ENCODE measurements at places on chromosomes 5 and 9.

GRCh38 chr5:43304525-43304924 lies 8.7 kb downstream of the HMGCS1 start:
- DNase-seq = no peak

DNA sequence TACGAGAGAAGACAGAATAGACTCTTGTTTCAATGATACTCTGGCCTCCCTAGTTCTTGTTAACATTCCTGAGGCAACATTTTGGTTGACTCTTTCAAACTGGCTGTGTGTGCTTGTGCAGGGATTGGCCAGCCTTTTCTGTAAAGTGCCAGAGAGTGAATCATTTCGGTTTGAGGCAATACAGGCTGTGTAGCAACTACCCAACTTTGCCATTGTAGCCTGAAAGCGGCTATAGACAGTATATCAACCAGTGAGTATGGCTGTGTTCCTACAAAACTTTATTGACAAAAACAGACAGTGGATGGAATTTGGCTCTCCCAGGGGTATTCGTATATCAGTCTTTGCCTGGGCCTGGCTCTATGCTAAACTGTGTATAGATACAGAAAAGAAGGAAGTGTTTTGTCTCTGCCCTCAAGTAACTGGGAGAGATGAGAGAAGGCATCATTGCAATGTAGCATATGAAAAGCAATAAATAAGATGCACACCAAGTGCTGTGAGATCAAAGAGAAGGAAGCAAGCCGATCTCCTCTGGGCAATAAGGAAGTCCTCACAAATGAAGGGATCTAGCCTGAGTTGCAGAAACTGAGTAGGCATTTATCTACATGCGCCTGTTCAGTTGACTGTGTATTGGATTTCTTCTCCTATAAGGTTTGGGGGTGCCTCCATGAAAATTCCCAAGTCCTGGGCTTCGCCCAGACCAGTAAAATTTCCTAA lies 568.0 kb upstream of the KLF4 start:
- peak; percentile 25 for DNase-seq

- no peak for DNase-seq
Measured at GRCh38 chr9:118558026-118558425, 811.2 kb downstream of the BRINP1 start.

GRCh38 chr5:6041977-6042550 lies 336.3 kb downstream of the MED10 start:
- DNase-seq = no peak

GRCh38 chr5:83711982-83712601 lies 8.6 kb downstream of the HAPLN1 start:
- no peak for DNase-seq

- DNase-seq = no peak
Measured at GRCh38 chr9:75464726-75465125, 376.4 kb downstream of the OSTF1 start.

DNA sequence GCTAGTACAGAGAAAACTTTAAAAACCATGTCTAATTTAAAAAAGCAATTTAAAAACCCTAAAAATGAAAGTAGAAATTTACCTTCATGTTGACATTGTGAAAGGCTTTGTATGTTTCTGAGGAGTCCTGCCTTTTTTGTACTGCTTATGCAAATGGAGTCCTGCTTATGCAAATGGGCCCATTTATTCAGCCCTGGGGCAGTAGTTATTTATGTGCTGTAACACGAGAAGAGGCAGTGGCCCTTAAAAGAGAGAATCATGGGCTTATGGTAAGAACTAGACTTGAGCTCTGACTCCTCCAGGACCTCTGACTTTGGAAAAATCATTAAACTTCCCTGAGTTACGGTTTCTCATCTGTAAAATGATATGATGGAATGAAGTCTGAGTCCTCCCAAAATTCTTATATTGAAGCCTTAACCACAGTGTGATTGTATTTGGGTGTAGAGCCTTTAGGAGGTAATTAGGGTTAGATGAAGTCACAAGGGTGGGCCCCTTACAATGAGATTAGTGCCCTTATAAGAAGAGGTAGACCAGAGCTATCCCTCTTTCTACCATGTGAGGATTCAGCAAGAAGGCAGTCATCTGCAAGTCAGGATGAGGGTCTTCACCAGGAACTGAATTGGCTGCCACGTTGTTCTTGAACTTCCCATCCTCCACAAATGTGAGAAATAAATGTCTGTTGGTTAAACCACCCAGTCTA lies 447.8 kb upstream of the CD180 start:
- no peak for DNase-seq

- DNase-seq = peak; percentile 44
Measured at GRCh38 chr9:131622523-131622922, 77.2 kb downstream of the PRRT1B start.

GRCh38 chr5:162816816-162817215 lies 620.6 kb upstream of the CCNG1 start:
- DNase-seq = no peak

DNA sequence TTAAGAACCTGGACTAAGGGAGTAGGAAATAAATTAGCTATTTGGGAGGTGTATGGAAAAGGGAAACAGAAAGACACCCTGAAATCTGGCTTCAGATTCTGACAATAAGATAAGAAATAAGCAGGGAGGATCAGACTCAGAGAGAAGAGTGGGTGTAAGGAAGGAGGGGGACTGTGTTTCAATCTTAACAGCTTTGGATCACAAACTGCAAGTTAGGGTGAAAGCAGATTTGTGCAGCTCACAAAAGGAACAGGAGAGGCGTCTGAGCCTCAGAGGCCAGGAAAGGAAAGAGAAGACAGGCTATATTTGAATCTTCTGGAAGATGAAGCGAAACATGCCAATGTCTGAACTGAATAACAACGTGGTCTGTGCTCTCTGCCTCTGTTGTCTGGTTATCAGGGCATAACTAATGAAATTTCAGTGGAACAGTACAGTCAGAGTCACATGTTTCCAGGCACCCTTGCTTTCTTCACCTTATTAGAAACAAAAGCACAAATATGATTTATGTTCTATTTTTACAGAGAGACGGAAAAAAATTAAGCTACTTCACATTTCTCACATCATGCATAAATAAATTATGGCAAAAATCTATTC lies 26.6 kb downstream of the SGTB start:
- DNase-seq = no peak

GRCh38 chr5:33800241-33800950 lies 91.4 kb downstream of the ADAMTS12 start:
- no peak for DNase-seq

DNA sequence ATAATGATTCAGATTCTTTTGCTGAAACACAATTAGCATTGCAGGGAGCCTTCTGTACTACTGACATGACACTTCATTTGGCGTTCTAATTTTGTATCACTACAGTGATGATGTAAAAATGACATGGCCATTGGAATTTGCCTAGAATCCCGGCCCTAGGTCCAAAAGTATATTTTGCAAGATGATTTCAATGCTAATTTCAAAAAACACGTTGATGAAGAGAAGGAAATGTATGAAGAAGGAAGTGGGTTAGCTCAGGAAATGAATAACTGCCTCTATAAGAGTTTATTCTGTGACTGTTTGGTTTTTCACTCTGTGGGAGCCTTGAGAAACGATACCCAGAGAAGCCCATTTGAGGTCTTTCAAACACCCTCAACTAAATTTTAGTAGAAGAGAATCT lies 59.3 kb downstream of the OSTF1 start:
- DNase-seq = no peak

GRCh38 chr5:160312960-160313727 lies 780 bp upstream of the CCNJL start:
- DNase-seq = no peak

- no peak for DNase-seq
Measured at GRCh38 chr5:141878186-141878710, at the start of gene PCDH1. Gene PCDH1 (minus strand): TSS chr5:141878410. CDS start chr5:141878262, 148 bp downstream.

DNA sequence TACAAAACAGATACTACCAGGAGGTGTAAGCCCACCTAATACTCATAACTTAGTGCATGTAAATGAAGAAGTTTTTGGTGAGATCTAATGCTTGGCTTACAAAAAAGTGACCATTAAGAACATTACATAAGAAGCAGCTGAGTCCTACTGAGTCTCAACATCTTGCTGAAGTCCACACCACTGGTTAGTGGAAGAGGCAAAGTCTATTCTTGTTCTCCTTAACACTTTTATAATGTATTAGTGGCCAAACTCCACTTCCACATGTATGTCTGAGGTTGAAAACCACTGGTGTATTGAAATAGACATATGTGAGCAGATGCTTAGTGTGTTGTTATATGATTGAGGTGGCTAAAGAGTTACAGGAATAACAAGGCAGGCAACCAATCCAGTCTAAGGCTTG lies 18.9 kb upstream of the GDA start:
- no peak for DNase-seq

GRCh38 chr5:128015978-128016377 lies 67.6 kb upstream of the SLC12A2 start:
- no peak for DNase-seq

DNA sequence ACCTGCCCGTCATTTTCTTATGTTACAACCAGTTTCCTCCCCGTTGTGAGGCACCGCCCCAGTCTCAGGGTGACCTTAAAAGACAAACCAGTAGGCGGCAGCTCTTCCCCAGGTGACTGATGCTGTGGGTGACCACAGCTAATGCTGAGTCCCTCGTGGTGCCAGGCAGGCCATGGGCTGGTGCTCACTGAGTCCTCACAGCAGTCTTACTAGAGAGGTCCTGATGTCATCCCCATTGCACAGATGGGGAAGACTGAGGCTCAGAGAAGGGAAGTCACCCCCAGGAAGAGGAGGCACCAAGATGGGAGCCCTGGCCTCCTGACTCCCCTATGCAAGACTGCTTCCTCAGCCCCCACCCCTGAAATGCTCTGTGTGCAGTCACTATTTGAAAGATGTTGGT lies 978 bp downstream of the CFAP157 start:
- peak; percentile 57 for DNase-seq

GRCh38 chr5:173187054-173187743 lies 42.9 kb downstream of the BNIP1 start:
- no peak for DNase-seq

GRCh38 chr9:106753155-106753671 lies 109.8 kb upstream of the ZNF462 start:
- peak; percentile 19 for DNase-seq

DNA sequence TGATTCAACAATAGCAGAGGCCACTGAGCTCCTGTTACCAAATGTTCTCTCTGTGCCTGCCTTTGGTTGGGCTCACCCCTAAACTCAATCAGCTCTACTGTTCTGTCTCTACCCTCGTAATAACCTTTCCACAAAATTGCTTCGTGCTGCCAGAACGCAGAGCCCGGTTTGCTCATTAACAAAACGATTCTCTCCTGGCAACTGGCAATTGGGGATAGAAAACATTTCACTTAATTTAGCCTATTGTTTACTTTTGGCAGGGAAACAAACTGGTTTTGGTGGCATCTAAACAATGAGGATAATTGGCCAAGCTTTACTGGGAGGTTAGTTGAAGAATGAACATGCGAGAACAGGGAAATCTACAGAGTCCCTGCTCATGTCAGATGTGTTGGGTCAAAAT lies 56.6 kb downstream of the SLC28A3 start:
- DNase-seq = no peak

DNA sequence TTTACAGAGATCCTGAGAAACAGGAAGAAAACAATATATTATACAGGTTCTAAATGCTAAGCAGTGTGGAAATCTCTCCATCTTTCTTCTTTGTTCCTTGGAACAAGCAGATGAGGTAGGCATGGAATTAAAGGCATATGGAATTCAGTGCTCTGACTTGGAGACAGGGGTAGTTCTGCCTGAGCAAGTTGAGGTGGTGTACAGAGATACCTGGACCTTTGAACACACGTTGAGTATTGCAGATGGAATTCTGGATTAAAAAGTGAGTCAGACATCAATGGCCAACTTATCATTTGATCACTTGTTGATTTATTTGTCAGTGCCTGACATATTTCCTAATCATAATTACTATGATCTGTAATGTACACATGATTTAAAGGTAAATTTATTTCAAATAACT lies 293.9 kb upstream of the IRX4 start:
- no peak for DNase-seq

DNA sequence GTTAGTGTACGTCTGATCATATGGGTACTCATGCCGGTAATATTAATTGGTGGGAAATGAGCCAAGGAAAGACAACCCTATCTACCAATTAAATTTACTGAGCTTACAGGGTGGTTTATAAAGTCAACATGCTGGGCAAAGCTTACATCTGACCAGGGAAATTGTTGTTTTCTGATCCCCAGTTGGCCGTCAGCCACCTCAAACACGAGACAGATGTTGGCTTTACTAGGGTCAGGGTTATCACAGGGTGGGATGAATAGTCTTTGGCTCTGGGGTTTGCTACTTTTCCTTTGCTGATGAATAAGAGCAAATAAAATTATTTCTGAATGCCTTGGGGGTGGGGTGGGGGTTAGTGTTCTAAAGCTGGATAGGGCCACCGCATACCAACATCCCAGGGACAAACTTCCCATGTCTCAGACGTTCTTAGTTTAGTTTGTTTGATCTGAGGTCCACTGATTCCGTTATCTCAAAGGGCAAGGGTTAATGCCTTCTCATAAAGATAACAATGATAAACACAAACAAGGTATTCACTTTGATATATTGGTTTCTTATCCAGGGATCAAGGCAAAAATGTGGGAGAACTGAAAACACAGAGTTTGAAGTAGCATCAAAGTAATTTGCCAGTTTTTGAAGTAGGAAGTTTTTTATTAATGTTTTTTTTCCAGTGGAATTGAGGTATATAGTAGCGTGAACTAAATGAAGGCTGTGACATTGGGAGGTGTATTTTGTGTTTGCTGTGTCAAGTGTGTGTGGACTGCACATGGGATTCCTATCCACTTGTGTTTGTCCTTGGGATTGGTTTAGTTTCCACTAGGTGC lies 109.1 kb upstream of the RPS23 start:
- no peak for DNase-seq

GRCh38 chr9:107673861-107674720 lies 184.5 kb upstream of the KLF4 start:
- DNase-seq = no peak

DNA sequence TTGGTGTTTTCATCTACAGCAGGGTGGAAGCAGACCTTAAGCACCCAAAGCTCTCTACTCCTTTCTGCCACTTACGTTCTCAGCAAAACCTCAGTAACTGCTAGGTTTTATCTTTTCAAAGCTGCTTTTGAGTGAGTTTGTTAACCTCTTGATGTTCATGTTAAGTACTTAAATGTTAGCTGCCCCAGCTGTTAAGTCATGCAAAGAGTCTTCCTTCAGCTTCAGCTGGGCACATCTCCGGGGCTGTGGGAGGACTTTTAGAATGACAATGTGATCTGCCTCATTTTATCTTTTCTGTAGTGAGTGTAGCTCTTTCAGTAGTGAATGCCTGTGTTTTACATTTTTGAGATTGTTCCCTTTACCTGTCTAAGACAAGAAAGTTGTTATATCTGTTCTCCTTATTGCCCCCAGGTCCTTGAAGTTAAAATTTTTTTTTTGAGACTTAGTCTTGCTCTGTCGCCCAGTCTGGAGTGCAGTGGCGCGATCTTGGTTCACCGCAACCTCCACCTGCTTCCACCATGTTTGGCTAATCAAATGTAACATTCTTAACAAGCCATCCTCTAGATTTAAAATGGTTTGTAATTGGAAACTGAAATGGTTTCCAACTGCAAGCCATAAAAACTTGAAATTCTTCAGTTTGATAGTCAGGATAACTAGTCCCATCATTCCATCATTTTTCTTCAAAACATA lies 19.6 kb downstream of the KDM4C start:
- DNase-seq = no peak

Data from CD4-positive, alpha-beta T cell treated with Interleukin-15 for 1 hour (primary cell).